ENCODE measurements at places on chromosomes 3 and 15. TPM values are rescaled to one million over a fixed set of nuclear protein-coding genes. Genes with fewer than 3 reads are reported as not detected.

Gene BSN
- polyA plus RNA-seq = 17.5 TPM

Gene CELF6
- 18.2 TPM for polyA plus RNA-seq

Gene LYSMD2
- 23.5 TPM for polyA plus RNA-seq

Gene SHF
- polyA plus RNA-seq = 60.1 TPM

Gene ZPLD1
- 1.0 TPM for polyA plus RNA-seq

Gene GRIP2
- polyA plus RNA-seq = 24.2 TPM

Gene CAPN3
- polyA plus RNA-seq = 35.8 TPM

Gene DGKG
- polyA plus RNA-seq = 10.2 TPM

Gene KBTBD13
- polyA plus RNA-seq = 0.08 TPM

Gene ASB14
- polyA plus RNA-seq = 1.4 TPM

Gene ZNF774
- polyA plus RNA-seq = 8.3 TPM

Gene ISLR2
- 16.7 TPM for polyA plus RNA-seq
